Caco-2 (cell line): ENCODE measurements at places on chromosomes 3 and 15.

DNA sequence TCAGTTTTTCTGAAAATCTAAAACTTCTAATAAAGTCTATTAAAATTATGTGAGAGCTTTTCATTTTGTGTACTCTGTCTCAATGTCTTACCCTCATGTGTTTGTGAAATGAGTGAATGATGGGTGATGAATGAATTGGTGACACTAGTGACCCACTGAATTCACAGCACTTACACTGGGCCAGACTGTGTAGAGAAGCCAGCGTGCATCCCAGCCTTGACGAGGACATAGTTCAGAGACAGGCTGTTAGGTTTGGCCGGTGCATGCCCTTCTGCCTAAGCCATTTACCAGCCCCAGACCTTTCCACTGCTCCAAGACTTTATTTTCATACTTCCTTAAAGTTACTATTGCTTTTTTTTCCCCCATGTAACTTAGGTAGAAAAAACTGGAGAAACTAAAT lies 38.8 kb downstream of the FBXO22 start:
- H3K4me3 ChIP-seq, result no peak overlapping the region
- H3K27me3 ChIP-seq, result no peaks in the 10 kb centered on the region
- peak; percentile 9 for DNase-seq
- H3K36me3 ChIP-seq, result no peaks in the 10 kb centered on the region

DNA sequence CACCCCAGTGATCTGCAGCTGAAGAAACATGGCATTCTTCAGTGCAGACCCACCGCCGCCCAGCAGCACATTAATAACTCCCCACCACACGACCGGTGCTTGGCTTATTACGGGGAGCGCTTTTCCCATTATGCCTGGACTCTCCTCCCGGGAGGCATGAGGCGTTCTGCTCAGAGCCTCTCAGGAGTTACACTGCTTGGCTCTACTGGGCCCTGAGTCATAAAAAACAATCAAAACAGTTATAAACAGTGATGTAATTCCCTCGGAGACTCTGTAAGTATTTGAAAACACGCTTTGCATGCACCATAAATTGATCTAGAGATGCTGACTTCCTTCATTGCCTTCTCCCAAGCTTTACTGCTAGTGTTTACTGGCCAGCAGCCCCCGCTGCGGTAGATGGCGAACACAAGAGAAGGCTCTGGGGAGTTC lies 77.1 kb upstream of the SNRPA1 start:
- no peak overlapping the region for H3K4me3 ChIP-seq
- DNase-seq, result no peak
- H3K36me3 ChIP-seq, result no peaks in the 10 kb centered on the region
- no peaks in the 10 kb centered on the region for H3K4me1 ChIP-seq
- no peak overlapping the region for H3K27ac ChIP-seq

DNA sequence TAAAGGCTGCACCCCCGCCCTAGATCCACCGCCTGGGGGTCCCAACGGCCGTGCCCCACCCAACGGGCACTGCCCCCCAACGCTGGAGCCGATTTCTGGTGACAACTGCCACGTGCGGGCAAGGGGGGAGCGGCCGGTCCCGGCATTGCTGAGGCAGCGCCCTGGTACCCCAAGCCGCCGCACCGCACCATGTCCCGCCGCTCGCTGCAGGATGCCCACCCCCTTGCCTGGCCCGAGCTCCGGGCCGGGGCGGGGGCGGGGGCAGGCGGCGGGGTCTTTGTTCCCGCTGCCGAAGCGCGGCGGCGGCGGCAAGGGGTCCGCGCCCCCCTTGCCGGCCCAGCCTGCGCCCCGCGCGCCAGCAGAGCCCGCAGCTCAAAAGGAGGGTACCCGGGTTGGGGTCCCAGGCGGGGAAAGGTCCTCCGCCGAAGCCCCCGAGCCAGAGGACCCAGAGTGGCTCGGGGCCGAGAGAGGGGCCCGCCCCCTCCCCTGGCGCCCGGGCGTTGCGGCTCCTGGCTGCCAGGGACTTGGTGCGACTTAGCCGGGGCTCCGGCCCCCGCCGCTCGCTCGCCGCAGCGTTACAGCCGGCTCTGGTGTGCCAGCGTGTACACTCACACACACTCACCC lies 678 bp downstream of the SEMA7A start:
- DNase-seq, result no peak
- H3K4me1 ChIP-seq, result peaks cover 12% of the 10 kb centered on the region
- H3K4me3 ChIP-seq, result peak overlapping the region; percentile 94
- H3K27ac ChIP-seq, result no peak overlapping the region

- DNase-seq, result no peak
These were observed 685 bp downstream of the ADAMTSL3 start for GRCh38 chr15:83654379-83655236.

DNA sequence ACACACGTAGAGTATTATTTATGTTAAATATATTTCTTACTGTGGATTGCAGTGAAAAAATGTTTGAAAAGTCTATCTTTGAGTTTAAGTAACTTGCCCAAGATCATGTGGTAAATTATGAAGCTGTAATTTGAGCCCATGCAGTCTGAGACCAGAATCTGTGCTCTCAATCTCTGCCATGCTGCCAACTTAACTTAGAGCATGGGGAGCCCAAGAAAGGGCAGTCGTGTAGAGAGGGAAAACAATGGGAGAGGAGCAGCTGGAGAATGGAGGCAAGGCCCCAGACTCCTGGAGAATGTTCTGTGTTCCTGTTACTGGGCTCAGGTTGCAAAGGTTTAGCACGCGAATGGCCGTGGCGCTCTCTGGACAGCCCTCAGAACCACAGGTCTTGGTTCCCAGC lies 311.6 kb upstream of the RASGRP1 start:
- no peaks in the 10 kb centered on the region for H3K27me3 ChIP-seq
- DNase-seq, result no peak
- no peak overlapping the region for H3K4me3 ChIP-seq
- no peaks in the 10 kb centered on the region for H3K36me3 ChIP-seq
- H3K4me1 ChIP-seq, result peaks cover 26% of the 10 kb centered on the region

DNA sequence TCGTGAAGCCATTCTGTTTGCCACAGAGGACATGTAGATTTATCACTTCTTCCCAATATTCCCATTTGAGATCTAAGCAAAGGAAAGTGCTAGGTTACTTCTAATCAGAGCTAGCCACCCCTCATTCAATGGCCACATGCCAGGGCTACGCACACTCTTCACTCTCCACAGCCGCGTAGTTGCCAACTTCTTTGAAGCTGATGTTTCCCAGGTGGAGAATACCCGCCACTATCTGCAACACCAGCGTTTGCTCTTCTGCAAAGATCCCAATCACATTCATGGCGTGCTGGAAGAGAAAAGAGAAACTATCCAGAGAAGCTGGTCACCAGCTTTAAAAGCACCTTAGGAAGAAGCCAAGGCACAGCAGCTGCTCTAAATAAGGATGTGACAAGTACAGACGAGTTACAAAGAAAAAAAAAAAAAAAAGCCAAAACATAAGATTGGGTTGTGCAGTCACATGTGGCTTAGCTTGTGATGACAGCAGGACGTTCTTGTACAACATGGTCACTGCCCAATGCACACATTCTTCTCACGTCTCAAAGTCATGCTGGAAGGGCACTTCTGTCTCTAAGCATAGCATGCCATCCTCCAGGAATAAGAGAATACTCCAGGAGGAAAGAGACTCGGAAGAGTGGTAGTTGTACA lies 16.4 kb downstream of the LDHAL6B start:
- no peak overlapping the region for H3K27ac ChIP-seq
- no peaks in the 10 kb centered on the region for H3K4me1 ChIP-seq
- H3K36me3 ChIP-seq, result no peaks in the 10 kb centered on the region; the same call in none of the 2 replicates
- DNase-seq, result no peak
- H3K4me3 ChIP-seq, result no peak overlapping the region
- H3K27me3 ChIP-seq, result no peaks in the 10 kb centered on the region

DNA sequence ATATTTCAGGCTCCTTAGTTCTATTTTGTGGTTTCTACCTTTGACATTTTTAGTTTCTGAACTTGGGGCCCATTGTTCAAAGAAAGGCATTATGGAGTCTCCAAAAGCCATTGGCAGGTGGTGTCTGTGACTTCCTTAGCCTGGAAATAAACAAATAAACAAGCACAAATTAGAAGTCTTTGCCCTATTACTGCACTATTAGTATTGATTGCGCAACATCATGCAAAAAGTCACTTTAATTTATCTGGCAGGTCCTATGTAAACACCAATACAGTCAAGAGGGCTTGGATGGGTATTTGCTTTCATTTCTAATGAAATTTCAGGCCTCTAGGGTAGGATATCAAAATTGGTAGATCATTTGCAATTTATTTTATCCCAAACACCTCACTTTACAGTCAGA lies 85.6 kb downstream of the LPP start:
- no peak overlapping the region for H3K4me3 ChIP-seq
- no peaks in the 10 kb centered on the region for H3K36me3 ChIP-seq
- H3K4me1 ChIP-seq, result peaks cover 25% of the 10 kb centered on the region
- no peak overlapping the region for H3K27ac ChIP-seq
- no peaks in the 10 kb centered on the region for H3K27me3 ChIP-seq
- no peak for DNase-seq

GRCh38 chr3:4067893-4068292 lies 235.3 kb upstream of the SETMAR start:
- no peak overlapping the region for H3K4me3 ChIP-seq
- peaks cover 45% of the 10 kb centered on the region for H3K4me1 ChIP-seq
- H3K36me3 ChIP-seq, result no peaks in the 10 kb centered on the region; the same call in 1 of the 2 replicates
- no peak for DNase-seq

GRCh38 chr3:154973851-154974250 lies 106.3 kb upstream of the MME start:
- H3K4me3 ChIP-seq, result no peak overlapping the region
- DNase-seq, result no peak
- H3K4me1 ChIP-seq, result no peaks in the 10 kb centered on the region
- H3K36me3 ChIP-seq, result no peaks in the 10 kb centered on the region

DNA sequence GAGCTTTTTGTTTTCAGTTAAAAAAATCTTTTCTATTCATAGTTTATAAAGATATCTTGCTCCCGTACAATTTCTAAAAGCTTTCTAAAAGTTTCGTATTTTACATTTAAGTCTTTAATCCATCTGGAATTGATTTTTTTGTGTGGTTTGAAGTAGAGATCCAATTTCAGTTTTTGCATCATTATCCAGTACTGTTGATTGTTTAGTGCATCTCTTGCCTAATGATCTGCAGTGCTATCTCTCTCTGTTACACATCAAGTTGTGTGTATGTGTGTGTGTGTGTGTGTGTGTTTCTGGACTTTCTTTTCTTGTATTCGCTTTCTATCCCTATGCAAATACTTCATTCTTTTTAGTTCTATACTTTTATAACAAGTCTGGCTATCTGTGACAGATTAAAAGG lies 605.8 kb upstream of the DPPA4 start:
- DNase-seq, result no peak
- H3K36me3 ChIP-seq, result no peaks in the 10 kb centered on the region
- no peak overlapping the region for H3K27ac ChIP-seq
- H3K4me3 ChIP-seq, result no peak overlapping the region
- no peaks in the 10 kb centered on the region for H3K27me3 ChIP-seq
- H3K4me1 ChIP-seq, result no peaks in the 10 kb centered on the region

- H3K27me3 ChIP-seq, result no peaks in the 10 kb centered on the region
- DNase-seq, result no peak
- H3K27ac ChIP-seq, result no peak overlapping the region
- H3K4me3 ChIP-seq, result no peak overlapping the region
- no peaks in the 10 kb centered on the region for H3K36me3 ChIP-seq
These were observed 96.1 kb downstream of the MCTP2 start for GRCh38 chr15:94327356-94327936.

DNA sequence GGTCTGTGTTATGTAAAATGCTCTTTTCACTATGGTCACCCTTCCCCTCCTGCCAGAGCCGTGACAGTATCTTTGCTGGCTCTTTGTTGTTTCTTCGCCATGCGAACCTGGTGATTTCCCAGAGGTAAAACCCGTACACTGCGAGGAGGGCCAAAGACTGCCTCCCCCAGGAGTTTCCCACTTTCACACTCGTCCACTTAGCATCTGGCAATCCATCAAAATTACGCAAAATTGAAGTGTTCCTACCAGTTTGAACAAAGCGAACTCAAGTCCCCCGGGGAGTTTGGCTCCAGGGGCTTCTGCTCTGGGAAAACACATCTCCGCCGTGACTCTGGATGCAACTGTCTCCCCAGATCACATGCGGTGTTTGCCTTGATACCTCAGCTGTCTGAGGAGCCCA lies 239.9 kb downstream of the FAM43A start:
- DNase-seq, result no peak
- no peak overlapping the region for H3K4me3 ChIP-seq
- no peak overlapping the region for H3K27ac ChIP-seq
- H3K36me3 ChIP-seq, result no peaks in the 10 kb centered on the region
- no peaks in the 10 kb centered on the region for H3K27me3 ChIP-seq

- H3K27ac ChIP-seq, result peak overlapping the region; percentile 8
- no peaks in the 10 kb centered on the region for H3K27me3 ChIP-seq
- peaks cover 17% of the 10 kb centered on the region for H3K4me1 ChIP-seq
- no peaks in the 10 kb centered on the region for H3K36me3 ChIP-seq
These were observed 45.5 kb downstream of the KBTBD12 start for GRCh38 chr3:127960421-127960965.

GRCh38 chr3:32374788-32375595 lies 16.7 kb upstream of the CMTM7 start:
- no peaks in the 10 kb centered on the region for H3K27me3 ChIP-seq
- no peaks in the 10 kb centered on the region for H3K4me1 ChIP-seq
- DNase-seq, result peak; percentile 62

DNA sequence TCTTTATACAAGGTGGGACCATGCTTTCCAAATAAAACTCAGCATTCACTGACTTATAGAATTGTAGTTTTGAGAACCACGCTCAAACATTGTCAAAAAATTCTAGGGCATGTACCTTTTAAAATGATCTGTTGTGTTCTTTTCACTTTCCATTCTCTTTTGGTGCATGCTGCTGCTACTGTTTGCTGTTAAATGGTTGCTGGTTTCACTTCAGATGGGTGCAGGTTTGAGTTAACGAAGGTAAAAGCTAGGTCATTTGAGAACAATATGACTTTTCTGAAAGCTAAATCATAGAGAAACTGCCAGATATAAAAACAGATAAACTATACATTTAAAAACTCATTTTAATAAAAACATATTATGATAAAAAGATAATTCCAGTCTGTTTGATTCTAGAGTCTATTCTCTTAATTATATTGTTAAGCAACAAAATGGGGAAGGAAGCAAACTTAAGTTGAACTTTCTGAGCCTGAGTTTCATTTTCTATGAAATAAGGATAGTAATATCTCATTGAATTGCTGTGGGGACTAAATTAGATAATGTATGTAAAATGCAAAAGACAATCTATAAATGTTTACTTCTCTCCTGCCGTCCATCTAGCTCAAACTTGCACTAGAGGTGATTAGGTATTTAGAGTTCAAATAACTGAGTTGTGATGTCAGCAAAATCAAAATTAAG lies 82.4 kb downstream of the OXSM start:
- no peak overlapping the region for H3K27ac ChIP-seq
- no peak for DNase-seq
- H3K4me1 ChIP-seq, result no peaks in the 10 kb centered on the region
- H3K36me3 ChIP-seq, result no peaks in the 10 kb centered on the region
- H3K27me3 ChIP-seq, result no peaks in the 10 kb centered on the region

- H3K27ac ChIP-seq, result no peak overlapping the region
- H3K4me1 ChIP-seq, result no peaks in the 10 kb centered on the region
- H3K4me3 ChIP-seq, result no peak overlapping the region
- no peak for DNase-seq
- H3K27me3 ChIP-seq, result no peaks in the 10 kb centered on the region
These were observed 52.4 kb downstream of the ONECUT1 start for GRCh38 chr15:52737720-52738119.

- no peak for DNase-seq
- no peaks in the 10 kb centered on the region for H3K27me3 ChIP-seq
These were observed 4.8 kb upstream of the HCLS1 start for GRCh38 chr3:121665488-121665887.
